Stimulated activated CD8-positive, alpha-beta memory T cell treated with anti-CD3 and anti-CD28 coated beads, Interleukin-7, amount 100 ng/mL, for 1 hour (primary cell): ENCODE measurements at places on chromosomes 2 and 18.

- DNase-seq = no peak
Measured at GRCh38 chr2:69964353-69964841, 3.0 kb upstream of the ASPRV1 start.

GRCh38 chr18:58168221-58168620 lies 124.2 kb downstream of the NEDD4L start:
- no peak for DNase-seq

GRCh38 chr2:233945146-233945545 lies 28.0 kb downstream of the TRPM8 start:
- DNase-seq = no peak

GRCh38 chr2:27627963-27628766 lies 647 bp downstream of the CCDC121 start:
- no peak for DNase-seq

DNA sequence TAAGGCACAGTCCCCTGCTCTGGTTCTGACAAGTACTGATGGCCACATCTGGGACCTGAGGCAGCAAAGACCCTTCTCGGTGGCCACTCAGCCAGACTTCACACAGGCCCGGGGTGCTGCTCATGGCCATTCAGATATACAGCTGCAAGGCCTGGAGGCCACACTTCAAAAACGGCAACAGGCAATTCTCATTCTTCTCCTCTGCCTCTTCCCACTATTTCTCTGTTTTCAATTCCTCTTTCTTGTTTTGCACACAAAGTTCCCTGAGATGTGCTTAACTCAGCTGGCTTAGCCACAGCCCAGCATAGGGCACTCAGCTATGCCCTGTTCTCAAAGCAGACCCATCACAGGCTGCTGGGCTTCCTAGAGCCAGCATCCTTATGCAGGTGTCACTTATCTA lies 29.9 kb downstream of the PTPN18 start:
- DNase-seq = no peak

DNA sequence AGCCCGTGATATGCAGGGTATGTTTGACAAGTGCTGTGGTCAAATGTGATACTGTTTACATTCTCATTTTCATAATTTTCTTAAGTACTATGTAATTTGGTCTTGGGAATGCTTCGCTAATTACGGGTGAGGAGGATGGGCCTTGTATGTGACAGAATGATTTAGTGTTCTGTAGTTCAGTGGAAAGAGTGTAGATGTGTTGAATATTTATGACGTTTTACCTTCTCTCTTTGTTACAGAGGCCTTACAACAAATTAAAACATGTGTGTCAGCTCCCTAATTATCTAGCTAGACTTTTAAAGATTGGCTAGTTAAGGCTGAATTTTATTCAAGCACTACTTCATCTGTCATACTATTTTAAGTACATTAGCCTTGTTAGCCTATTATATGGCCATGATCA lies 10.6 kb upstream of the CHRNA1 start:
- no peak for DNase-seq

DNA sequence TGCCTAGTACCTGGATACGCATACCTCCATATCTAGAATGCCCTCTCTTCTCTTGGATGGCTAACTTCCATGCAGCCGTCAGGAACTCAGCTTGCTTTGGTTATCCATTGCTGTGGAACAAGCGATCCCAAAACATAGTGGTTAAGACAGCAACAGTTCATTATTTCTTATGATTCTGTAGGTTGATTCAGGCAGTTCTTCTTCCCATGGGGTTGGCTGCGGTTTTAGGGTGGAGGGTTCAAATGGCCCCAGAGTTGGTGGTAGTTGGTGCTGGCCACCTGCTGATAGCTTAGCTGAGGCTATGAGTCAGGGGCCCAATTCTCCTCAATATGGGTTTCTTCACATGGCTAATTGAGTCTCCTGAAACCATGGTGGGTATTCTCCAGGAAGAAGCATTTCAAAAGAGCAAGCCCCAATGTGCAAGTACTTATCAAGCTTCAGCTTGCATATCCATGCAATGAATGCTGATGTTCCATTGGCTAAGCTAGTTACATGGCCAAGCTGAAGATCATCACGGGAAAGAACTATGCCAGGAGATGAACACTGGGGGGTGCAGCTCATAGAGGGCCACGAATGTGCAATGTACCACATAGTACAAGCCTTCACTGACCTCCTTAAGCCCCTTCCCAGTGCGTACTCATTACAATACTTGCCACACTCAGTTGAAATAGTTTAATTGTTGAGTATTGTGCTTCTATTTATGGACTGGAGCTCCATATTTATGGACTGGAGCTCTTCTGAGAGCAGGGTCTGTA lies 10.0 kb upstream of the RHOB start:
- DNase-seq = no peak

GRCh38 chr2:232689152-232689910 lies 7.8 kb upstream of the GIGYF2 start:
- no peak for DNase-seq

DNA sequence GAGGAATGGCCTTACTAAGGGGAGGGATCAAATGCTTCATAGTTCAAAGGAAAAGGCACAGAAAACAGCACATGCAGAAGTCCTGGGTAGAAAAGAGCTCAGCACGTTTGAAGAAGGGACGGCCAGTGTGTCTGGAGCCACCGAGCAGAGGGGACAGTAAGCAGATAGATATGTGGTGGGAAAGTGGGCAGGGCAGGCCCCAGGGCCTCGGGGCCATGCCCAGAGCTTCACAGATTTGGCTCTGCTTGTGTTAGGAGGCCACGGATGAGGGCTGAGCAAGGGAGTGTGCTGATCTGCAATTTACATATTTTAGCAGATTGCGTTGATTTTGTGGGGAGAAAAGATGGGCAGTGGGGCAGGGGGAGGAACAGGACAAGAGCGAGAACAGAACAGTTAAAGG lies 343.1 kb downstream of the LPIN1 start:
- no peak for DNase-seq

- no peak for DNase-seq
Measured at GRCh38 chr2:21498016-21498415, 374.2 kb downstream of the TDRD15 start.

- no peak for DNase-seq
Measured at GRCh38 chr2:43170405-43171105, 55.9 kb downstream of the ZFP36L2 start.

DNA sequence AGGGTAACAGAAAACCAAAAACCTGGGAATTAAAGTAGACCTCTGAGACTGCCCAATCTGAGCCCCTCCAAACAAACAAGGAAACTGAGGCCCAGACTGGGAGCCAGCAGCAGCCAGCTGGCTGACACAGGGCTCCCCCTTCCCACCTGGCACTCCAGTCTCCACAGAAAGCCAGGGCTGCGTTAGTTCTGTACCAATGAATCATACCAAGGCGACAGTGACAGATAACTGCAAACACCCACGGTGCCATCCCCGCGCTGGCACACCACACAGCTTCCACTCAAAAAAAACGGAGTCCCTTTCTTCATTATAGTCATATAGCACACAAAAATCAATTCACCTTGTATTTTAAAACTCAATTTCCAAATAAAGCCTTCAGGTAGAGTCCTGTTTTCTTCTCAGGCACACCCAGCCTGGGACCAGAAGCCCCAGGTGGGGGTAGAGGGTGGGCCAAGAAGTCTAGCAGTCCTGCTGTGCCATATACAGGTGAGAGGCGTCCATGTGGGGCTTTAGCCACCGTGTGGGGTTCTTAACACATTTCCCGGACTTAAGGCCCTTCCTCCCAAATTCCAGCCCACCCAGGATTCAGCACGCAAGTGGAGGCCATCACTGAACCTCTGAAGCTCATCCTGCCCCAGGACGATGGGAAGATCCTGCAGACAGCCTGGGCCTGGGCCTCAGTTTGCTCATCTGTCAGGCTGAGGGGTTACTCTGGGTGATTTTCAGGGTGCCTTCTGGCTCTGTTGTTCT lies 1.2 kb downstream of the PER2 start:
- no peak for DNase-seq

DNA sequence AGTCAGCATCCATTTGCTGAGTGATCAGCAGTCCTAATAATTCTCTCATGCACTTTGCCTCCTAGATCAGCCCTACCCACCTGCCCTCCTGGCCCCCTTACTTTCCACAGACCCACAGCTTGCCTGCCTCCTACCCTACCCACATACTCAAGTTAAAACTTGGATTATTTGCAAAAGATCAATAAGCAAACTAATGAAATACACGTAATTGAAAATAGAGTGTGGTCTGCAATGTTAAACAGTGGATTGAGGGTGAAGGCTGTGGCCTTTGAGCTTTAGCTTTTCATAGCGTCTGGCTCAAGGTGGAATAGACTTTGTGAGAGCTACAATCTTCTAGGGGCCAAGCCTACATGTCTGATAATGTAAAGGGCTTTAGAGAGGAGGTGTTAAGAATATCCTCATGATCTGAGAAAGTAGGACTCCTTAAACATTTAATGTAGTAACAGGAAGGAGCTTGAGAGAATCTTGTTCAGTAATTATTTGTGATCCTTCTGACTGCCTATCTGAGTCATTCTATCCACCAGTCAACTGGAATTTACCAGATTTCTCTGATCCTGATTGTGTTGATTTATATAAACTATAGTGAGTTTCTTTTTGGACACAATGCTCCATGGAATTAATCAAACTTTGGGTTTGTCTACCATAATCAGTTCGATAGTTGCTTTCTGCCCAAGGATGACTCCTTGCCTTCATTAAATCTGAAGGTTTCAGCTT lies 310.0 kb downstream of the HRH4 start:
- no peak for DNase-seq

- no peak for DNase-seq
Measured at GRCh38 chr2:30505500-30506180, 58.6 kb downstream of the LCLAT1 start.

DNA sequence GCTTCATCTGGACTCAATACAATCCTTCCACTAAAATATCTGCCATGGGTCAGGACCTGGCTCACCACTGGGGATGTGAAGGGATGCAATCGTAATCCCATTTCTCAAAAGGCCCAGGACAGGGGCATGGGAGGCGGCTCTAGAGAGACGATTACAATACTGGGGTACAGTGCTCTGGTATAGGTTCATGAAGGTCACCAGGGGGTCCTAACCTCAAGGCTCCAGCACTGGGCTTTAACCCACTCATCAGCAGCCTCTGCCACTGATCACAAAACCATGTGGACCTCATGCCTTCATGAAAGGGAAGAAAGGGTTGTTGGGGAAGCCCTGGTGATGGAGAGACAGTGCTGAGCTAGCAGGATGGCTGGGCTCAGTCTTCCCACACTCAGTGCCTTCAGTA lies 48.8 kb downstream of the ADD2 start:
- no peak for DNase-seq

- no peak for DNase-seq
Measured at GRCh38 chr18:23401400-23402347, 51.4 kb upstream of the RIOK3 start.
